ENCODE measurements at places on chromosomes 6 and 20.
A peak's percentile ranks its signal among the peaks of the same experiment; 100 is the strongest.

GRCh38 chr6:1762203-1762602 lies 152.5 kb downstream of the FOXC1 start:
- no peak for DNase-seq

GRCh38 chr20:35276408-35276807 lies 1.5 kb downstream of the MMP24OS start:
- no peak for DNase-seq

GRCh38 chr6:46876126-46876525 lies 45.6 kb downstream of the ADGRF5 start:
- DNase-seq = peak; percentile 47

DNA sequence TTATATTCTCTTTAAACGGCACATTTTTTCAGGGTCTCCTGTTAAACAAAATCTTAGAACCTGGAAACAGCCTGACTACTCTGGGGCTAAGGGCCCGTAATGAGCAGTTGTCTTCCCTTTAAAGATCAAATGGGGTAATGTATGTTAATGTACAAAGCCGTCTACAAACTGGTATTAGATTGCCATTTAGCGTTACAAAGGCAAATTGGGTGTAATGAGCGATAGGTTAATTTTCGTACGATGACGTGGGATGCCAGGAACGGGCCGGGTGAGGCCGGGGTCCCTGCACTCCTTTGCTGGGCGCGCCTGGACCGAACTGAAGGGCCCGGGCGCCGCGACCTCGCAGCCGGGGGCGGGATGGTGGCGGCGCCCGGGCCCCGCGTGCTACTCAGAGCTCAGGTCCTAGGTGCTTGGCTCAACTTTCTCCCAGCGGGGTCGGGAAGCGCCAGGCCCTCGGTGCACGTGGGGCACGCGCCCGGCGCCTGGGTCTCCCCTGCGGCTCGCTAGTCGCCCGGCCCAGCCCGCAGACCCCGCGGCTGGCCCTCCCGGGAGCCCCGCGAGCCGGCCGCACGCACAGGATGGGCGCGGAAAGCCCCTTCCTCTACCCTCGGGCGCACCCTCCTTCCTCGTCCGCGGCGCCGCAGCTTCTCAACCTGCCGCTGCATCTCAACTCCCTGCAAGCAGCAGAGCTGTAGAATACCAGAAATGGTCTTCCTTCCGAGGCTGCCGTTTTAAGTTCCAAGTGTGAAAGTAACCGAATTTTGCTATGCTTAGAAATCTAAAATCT lies 5.9 kb downstream of the NKX2-4 start:
- no peak for DNase-seq

DNA sequence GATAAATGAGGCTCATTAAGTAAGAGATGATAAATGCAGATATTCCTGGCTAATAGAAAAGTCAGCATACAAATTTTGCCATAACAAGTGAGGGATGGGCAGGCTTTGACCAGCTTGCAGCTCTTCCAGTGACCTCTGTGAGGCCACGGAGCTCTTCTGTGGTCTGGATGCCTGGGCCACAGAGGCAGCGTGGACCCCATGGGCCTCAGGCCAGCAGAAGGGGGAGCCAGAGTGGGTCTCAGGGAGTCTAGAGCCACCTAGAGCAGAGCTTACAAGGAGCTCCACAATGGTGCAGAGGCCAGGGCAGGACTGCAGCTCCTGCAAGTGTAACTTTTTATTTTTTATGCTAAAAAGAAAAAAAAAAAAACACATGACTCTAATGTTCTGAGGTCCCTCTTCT lies 165.1 kb downstream of the ARID1B start:
- no peak for DNase-seq

DNA sequence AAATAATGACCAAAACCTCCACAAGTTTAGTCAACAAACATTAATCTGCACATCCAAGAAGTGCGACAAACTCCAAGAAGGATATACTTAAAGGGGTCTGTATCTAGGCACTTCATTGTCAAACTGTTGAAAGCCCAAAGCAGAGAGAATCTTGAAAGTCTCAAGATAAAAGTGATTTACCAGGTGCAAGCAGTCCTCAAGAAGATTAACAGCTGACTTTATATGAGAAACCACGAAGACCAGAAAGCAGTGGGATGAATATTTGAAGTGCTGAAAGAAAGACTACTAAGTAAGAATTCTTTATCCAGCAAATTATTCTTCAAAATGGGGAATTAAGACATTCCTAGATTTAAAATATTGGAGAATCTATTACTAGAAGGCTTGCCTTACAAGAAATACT lies 58.4 kb upstream of the BLCAP start:
- DNase-seq = no peak

- no peak for DNase-seq
Observed at GRCh38 chr6:132811276-132811675, 3.1 kb upstream of the RPS12 start.

GRCh38 chr6:16305246-16305725 lies 66.9 kb downstream of the GMPR start:
- no peak for DNase-seq

DNA sequence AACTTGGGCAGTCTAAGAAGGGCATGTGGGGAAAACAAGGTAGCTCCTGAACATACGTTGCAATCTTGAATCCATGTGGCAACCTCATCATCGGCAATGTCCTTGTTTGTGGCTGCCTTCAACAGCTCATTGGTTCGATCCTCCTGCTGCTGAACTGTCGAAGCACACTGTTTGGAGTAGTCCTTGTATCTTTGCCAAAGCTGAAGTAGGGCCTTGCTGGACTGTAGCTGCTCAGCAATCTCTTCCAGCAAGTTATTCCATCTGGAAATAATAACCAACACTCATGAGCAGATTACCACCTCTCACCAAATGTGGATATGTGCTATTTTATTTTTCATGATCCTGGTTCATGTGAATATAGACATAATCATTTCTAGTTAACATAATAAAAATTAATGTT lies 413.3 kb downstream of the ESR1 start:
- no peak for DNase-seq

- DNase-seq = peak; percentile 51
Observed at GRCh38 chr6:30743099-30744053, 889 bp upstream of the FLOT1 start.

DNA sequence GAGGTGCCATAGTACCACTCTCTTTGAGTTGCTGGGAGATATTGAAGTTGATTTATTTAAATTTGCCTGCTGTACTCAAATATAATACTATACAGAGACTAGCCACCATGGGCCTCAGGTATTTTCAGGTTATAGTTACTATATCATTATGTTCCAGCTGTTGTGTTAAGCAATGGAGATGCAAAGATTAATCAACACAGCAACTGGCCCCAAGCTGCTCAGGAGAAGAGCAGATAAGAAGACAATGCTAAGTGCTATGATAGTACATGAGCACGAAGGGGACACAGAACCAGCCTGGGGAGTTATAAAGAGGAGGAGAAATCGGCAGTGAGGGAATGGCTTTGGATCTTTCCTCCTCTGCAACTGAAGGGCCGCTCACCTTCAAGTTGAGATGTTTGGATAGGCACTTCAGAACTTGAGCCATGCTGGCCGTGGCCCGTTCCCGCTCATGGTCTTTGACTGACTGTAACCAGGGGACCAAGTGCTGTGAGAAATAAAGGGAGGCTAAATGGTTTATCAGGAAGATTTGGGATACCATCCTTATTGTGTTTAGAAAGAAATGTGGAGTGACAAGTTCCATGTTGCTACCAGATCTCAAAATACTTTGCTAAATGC lies 24.3 kb upstream of the RPN2 start:
- DNase-seq = no peak

DNA sequence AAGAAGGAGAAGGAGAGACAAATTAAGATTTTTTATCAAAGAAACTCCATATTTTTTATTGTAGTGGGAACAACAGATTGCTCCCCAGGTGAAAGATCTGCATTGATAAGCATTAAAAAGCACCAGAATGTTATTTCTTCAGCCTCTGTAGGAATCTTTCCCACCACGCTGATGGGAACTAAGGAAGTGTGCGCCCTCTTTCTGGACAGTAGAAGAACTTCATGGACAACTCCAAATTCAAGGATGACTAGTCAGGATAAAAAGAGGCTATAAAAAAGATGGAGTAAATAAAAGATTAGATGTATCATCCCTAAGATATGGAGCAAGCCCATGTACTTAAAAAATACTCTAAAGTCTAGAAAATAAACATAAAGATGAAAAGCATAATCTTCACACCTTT lies 45.8 kb upstream of the PAK5 start:
- no peak for DNase-seq

- no peak for DNase-seq
Observed at GRCh38 chr6:15340775-15341174, 94.9 kb downstream of the JARID2 start.

DNA sequence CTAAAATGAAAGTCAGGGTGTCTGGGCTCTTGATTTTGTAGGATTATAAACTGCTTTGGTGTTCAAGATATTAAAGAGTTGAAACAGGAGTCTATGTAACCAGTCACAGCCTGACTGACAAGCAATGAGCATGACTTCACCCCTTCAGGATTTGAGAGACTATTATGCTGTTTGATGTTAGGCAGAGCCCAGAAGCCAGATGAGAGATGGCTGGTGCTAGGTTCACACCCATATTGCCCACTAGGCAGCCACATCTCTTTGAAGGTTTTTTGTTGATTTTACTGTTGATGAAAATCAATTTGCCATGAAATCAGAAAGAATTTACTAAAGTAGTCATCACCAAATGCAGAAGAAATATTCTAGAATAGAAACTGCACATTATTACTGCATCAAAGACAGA lies 243.6 kb downstream of the KHDRBS2 start:
- no peak for DNase-seq

GRCh38 chr6:30664994-30665767 lies 7.6 kb downstream of the DHX16 start:
- DNase-seq = no peak

DNA sequence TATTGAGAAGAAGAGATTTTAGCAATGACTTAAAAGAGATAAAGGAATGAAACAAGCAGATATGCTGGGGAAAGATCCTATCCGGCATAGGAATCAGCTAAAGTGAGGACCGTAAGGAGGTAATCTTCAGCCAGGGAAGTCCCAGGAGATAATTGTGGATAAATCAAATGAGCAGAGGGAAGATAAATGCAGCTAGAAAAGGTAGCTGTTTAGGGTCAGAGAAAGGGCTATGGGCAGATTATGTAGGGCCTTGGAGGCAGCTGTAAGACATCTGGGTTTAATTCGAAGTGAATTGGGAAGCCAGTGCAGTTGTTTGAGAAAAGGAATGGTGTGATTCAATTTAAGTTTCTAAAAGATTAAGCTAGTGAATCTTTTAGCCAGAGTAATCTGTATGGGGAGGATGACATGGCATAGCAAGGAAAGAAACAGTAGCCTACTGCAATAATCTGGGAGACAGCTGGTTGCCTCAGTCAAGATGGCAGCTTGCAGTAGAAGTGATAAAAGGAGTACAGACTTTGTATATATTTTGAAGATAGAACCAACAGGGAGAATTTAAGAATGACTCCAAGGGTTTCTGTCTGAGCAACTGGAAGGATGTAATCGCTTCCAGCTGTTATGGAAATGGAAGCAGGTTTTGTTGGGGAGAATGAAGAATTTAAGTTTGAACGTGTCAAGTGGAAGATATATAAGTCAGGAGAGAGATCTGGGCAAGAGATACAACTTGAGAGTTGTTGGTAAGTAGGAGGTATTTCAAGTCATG lies 552.3 kb upstream of the FLRT3 start:
- no peak for DNase-seq

DNA sequence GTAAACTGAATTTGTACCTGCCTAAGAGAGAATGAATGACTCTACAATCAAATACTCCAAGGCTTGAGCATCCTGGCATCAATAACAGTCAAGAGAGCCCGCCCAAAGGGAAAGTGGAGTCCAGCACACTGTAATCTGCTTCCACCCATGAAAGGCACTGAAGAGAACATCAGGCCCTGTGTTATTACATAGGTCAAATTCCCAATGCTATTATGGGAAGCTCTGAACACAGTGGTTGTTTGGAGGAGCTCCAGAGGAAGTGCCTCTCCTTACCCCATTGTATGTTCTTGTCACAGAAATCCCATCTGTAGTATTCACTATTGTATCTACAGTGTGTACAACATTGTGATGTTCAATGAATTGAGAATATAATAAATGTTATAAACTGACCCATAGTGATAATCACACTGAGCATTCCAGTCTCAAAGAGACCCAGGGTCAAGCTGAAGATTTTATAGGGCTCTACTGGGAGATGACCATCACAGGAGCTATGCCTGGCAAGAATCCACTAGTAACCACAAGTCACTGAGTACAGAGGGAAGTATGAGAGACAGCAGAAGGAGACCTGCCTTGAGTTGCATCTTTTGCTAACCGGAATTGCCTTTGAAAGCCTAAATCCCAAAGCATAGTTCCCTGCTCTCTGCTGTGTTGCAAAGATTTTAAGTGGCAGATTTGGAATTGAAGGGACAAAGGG lies 446.7 kb downstream of the GJA1 start:
- no peak for DNase-seq

DNA sequence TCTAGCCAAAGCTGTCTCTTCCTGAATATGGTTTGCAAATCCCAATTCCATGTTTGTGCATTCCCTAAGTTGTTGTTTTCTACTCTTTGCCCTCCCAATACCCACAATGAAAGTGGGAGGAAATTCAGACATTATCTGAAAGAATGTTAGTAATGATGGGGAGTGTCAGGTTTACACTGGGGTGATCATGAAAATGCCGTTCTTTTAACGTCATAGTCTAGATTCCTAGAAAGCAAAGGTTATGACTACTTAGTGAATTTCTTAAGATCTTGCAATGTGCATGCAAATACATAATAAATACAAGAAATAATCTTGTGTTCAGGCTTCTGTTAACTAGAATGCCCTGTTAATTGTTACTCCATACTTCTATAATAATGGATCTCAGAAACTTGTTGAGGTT lies 101.0 kb downstream of the LCA5 start:
- DNase-seq = no peak

DNA sequence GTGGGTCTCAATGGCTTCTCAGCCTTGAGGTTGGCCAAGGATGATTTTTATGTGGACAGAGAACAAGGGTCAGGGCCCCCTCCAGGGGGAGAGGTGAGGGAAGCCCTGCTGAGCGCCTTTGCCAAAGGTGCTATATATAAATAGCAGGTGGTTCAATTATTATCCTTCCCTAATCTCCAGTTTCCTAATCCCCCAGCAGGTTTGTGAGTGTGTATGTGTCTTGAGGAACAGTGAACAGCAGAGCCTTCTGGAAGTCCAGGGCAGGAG lies 3.2 kb upstream of the SIRPA start:
- DNase-seq = no peak

Measured in lower lobe of right lung (tissue), 2 donors.